ENCODE measurements at places on chromosomes 16 and 17. TPM values are rescaled to one million over a fixed set of nuclear protein-coding genes. Genes with fewer than 3 reads are reported as not detected.

Gene CEP295NL
- total RNA-seq = 0.52 TPM

Gene EFNB3
- total RNA-seq = not detected

Gene TLK2
- 63.8 TPM for total RNA-seq

Gene CTDNEP1
- total RNA-seq = 139 TPM

Gene PHOSPHO1
- 1.7 TPM for total RNA-seq

Gene CRHR1
- not detected for total RNA-seq

Gene TBX21
- total RNA-seq = 257 TPM

Gene UBALD2
- total RNA-seq = 287 TPM

Gene OTOP2
- not detected for total RNA-seq

Gene C17orf50
- not detected for total RNA-seq

Gene CYB5D1
- total RNA-seq = 11.0 TPM

Gene SLC46A1
- 0.84 TPM for total RNA-seq

Gene PLK1
- total RNA-seq = 2.9 TPM

Gene FKBP10
- 6.0 TPM for total RNA-seq

Gene RBFOX1
- not detected for total RNA-seq

Gene TEX14
- total RNA-seq = 0.29 TPM

Gene CACNG3
- not detected for total RNA-seq

Gene ADCY9
- total RNA-seq = 28.0 TPM

Gene CCL22
- not detected for total RNA-seq

Gene ACSM3
- 4.4 TPM for total RNA-seq

Gene ALG1
- 20.0 TPM for total RNA-seq

Gene SCIMP
- total RNA-seq = 10.0 TPM

Gene SYCE1L
- total RNA-seq = 14.4 TPM

Gene DPEP2
- total RNA-seq = 64.1 TPM

Gene ABCA3
- total RNA-seq = 16.6 TPM

Gene TNS4
- 0.94 TPM for total RNA-seq

Data from natural killer cell (primary cell).